ENCODE measurements at places on chromosomes 5 and 9.

DNA sequence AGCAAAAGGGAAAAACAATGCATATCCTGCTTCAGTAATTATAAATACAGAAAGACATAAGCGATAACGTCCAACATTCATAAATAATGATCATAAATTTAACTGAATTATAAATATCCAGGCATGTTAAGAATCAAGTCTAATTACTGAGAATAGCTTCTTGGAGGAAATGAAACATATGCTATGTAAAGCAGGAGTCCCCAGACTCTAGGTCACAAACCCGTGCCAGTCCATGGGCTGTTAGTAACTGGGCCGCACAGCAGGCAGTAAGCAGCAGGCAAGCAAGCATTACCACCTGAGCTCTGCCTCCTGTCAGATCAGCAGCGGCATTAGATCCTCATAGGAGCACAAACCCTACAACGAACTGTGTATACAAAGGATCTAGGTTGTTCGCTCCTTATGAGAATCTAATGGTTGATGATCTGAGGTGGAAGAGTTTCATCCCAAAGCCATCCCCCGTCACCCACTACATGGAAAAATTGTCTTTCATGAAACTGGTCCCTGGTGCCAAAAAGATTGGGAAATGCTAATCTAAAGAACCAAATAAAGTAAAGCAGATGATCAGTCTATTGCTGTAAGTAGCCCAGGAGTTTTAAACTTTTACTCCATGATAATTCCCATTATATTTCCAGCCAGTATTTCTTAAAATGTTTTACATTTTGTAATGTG is 50.4 kb downstream of the CERT1 start:
- no peak for DNase-seq

DNA sequence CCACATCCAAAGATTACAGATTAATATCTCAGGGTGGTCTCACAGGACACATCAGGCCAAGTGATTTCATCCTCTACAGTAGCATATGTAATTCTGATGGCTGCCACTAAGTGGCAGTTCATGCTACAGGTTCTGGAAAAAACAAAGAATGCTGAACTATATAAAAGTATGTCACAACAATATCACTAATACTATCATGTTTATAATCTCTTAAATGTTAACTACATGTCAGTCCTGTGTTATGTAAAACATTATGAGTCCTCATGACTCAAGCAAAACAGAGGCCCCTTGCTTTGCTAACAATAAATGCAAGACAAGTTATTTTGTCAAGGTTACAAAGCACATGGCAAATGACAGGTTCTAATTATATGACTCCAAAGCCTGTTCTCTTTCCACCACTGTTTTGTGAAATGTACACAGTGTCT is 233.2 kb downstream of the FBXL17 start:
- DNase-seq, result no peak

DNA sequence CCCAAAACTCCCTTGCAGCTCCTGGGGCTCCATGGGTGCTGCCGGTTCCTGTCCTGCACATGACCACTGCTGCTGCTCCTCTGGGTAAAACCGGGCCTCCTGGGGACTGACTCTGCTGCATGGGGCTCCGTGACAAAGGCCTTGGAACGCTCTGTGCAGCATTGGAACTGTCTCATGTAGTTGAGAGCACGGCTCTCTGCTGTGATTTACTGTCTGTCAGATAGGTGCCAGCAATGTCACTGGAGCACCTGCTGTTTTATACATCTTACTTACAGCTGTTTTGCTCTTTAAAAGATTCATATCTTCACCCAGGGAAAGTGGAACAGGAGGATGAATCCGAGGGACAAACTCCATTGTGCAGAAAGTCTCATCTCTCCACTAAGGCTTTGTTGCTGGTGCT is 138.1 kb downstream of the YIPF5 start:
- DNase-seq, result no peak

DNA sequence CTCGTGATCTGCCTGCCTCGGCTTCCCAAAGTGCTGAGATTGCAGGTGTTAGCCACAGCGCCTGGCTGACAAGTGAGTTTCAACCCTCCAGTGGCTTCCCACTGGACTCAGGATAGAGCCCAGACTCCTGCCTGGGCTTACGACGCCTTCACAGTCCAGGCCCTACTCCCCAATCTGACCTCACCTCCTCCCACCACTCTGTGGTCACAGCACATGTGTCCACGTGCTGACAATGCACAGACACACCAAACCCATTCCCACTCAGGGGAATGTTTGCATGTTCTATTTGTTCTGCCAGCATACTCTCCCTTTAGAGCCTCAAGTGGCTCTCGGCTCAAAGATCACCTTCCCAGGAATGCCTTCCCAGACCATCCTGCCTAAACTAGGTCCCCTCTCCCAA is 31.1 kb upstream of the TRIM14 start:
- no peak for DNase-seq

GRCh38 chr9:118975736-118976135 is 393.5 kb downstream of the BRINP1 start:
- no peak for DNase-seq

- DNase-seq, result no peak
Measured at GRCh38 chr9:75087289-75087823, 599 bp downstream of the NMRK1 start.

GRCh38 chr9:107438211-107439031 is 51.1 kb downstream of the KLF4 start:
- DNase-seq, result no peak

DNA sequence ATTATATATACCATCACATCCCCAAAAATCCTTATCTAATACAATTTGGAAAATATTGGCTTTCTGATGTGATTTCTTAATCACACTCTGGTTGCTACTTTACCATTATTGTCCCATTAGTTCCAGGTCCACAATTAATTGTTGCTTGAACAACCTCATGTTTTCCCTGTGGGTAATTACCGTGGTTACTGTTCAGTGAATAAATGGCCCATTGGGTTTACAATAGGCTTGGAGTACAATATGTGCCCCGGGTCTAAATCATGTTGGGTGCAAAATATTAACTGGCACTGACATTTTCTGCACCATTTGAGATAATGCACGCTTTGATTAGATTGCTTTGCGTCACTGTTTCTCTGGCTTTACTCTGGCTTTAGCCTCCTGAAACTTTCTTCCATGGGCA is 163.7 kb downstream of the GABBR2 start:
- no peak for DNase-seq

- DNase-seq, result no peak
Measured at GRCh38 chr5:146796911-146797310, 81.6 kb downstream of the PPP2R2B start.

DNA sequence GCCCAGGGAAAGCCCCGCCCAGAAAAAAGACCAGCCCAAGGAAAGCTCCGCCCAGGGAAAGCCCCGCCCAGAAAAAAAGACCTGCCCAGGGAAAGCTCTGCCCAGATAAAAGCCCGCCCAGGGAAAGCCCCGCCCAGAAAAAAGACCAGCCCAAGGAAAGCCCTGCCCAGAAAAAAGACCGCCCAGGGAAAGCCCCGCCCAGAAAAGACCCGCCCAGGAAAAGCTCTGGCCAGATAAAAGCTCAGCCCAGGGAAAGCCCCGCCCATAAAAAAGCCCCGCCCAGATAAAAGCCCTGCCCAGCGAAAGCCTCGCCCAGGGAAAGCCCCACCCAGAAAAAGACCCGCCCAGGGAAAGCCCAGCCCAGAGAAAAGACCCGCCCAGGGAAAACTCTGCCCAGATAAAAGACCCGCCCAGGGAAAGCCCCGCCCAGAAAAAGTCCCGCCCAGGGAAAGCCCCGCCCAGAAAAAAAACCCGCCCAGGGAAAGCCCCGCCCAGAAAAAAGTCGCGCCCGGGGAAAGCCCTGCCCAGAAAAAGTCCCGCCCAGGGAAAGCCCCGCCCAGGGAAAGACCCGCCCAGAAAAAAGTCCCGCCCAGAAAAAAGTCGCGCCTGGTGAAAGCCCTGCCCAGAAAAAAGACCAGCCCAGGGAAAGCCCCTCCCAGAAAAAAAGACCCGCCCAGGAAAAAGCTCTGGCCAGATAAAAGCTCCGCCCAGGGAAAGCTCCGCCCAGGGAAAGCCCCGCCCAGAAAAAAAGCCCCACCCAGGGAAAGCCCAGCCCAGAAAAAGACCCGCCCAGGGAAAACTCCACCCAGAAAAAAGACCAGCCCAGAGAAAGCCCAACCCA is 11.9 kb downstream of the GRIN1 start:
- DNase-seq, result no peak

DNA sequence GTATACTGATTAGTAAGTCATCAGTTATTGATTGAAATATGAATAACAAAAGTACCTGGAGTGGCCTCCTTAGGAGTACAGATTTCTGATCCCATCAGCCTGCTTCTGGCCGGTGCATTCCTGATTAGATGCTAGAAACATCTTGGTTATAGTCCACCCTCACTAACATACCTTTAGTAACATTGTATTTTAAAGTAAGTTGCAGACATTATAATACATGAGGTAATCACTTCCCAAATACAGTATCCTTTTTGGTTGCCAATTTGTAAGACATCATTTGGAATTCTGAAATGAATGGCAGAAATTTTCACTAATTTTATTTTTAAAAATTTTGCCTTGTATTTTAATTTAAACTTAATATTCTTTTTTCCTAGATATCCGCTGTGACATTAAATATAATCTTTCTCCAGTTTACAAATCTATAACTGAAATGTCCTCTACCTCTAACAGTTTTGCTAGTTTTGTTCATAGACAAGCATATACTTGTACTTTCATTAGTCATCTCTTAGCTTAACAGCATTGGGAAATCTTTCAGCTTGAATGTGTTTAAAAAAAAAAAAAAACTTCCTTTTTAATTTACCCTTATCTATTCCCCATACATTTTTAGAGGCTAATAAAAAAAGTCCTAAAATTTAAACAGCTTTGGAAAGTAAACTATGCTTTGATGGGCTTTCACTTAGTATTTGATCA is 178.9 kb downstream of the XRCC4 start:
- DNase-seq, result no peak

GRCh38 chr9:81455462-81456219 is 233.7 kb downstream of the TLE1 start:
- DNase-seq, result no peak

- DNase-seq, result peak; percentile 91
Measured at GRCh38 chr9:77751341-77752091, 103.4 kb upstream of the GNA14 start.

DNA sequence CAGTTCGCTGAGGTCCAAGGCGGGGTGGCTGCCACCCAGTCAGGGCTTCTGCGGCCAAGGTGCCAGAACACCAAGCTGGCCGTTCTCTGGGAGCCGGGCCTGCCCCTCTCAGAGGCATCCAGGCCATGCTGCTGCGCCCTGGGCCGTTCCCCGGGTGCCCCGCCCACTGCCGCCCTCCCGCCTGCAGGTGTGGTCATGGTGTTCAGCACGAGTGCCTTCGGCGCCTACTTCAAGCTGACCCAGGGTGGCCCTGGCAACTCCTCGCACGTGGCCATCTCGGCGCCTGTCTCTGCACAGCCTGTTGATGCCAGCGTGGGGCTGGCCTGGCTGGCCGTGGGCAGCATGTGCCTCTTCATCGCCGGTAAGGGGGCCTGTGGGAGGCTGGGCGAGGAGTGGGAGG is 7.7 kb downstream of the SLC2A8 start:
- no peak for DNase-seq

DNA sequence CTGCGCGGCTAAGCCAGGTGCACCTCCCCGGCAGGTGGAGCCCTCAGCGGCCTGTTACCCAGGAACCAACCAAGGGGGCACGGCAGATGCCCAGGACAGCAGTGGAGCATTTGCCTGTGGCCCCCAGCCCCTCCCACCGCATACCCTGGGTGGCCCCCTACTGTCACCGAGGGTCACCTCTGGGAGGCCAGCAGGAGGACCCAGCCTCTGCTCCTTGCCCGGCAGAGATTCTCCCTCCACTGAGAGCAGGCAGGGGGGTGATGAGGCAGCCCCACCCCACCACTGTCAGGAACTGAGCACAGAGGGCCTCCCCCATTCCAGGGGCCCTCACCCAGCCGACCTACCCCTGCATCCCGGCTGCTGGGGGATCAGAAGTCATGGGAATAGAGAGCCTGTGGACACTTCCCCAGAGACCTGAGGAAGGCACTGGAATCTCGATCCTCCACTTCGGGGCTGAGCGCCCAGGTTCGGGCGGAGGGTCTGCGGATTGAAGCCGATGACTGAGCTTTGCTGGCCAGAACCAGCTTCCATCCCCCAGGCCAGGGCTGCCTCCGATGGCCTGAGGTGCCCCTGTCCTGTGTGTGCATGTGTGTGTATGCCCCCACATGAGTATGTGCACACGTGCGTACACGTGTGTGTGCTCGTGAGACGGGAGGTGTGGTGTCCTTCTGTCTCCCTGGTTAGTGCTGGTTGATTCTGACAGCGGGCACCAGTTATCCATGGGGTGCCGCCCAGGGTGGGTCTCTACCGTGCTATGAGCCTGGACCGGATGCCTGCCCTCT is at the start of gene QRFP:
TSS of gene QRFP (minus strand) at position 580 of the 782 bp plus-strand sequence. CDS start 2,974 bp downstream, outside the sequence.
- DNase-seq, result no peak

DNA sequence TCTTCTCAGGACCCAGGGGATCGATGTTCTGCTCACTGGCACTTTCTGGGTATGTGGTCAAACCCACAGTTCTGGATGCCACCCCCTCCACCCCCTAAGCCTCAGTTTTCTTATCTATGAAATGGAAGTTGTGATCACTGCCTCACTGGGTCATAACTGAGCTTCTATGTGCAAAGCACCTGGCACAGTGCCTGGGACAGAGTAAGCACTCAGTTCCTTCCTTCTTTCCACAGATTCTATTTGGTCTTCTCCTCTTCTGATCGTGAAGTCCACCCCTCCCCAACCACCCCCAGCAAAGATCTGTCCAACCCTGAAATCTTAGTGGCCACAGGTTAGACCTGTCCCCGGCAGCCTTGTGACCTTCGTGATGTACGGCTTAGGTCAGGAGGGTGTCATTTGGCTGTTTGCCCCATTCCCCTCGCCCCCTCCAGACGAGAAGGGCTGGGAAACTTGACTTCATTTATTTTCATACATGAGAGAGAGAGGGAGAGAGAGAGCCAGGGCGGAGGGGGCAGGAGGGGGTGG is 181.4 kb downstream of the FGF18 start:
- no peak for DNase-seq

DNA sequence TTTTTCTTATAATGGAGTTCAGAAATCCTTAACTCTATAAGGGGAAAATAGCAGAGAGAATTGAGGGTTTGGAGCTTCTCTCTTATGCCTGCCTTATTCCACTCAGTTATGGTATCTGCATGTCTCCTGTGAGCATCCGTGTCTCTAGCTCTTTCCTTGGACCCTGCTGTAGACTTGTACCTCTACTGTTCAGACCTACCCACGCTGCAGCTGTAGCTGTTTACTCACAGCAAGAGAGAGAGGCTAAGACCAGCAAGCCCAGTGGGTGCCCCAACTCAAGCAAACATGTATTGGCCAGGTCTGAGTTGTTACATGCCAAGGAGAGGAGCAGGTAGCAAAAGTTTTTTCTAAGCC is 7.1 kb upstream of the PCSK1 start:
- no peak for DNase-seq

GRCh38 chr5:151902215-151902614 is 22.4 kb downstream of the GLRA1 start:
- no peak for DNase-seq

DNA sequence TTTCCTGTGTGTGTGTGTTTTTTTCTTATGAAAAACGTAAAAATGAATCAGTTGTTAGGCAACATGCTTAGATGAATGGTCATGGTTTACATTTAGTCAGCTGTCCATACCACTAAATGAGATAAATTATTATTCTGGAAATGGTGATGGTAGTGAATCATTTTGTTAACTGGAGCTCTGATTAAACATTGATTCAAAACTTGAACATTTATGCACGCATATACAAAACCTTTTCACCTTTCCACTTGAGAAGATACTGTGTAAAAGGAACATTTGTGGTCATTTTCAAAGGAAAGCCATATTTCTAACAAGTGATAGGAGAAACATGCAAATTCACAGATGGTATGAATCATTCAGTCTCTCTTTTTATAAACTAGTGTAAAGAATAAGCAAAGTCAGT is 162.0 kb downstream of the SLC25A46 start:
- DNase-seq, result peak; percentile 74

- DNase-seq, result no peak
Measured at GRCh38 chr5:129445379-129445778, 14.7 kb upstream of the ADAMTS19 start.

GRCh38 chr9:27870404-27870803 is 297.1 kb upstream of the C9orf72 start:
- no peak for DNase-seq

All from fibroblast of skin of left biceps (primary cell).